ENCODE measurements at places on chromosomes 4 and X.

DNA sequence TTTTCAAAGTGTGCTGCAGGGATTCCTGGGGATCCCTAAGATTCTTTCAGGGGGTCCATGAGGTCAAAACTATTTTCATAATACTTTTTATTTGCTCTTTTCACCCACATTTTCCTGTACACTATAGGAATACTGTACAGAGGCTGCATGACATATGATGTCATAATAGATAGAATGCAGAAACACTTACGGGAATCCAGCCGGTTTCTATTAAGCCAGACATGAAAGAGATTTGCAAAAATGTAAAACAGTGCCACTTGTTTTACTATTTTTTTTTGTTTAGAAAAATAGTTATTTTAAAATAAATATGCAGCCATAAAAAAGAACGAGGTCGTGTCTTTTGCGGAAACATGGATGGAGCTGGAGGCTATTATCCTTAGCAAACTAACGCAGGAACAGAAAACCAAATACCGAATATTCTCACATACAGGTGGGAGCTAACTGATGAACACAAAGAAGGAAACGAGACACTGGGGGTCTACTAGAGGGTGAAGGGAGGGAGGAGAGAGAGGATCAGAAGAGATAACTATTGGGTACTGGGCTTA lies 5.0 kb downstream of the ZFX start:
- DNase-seq = no peak

DNA sequence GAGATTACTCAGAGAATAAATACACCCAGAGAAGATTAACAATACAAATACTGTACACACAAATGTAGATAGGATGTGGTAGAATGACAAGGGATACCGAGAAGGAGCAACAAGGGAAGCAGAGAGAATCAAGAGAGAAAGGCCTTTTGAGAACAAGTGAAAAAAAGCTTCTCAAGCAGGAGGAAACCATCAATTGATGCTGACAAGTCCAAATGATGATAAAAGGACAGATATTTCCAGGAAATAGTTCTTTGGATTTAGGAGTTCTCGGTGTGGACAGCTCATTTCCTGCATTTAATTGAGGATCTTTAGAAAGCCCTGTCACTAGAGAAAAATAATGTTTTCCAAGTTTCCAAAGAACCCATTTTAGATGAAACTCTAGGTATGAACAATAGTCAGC lies 48.1 kb downstream of the NPY5R start:
- DNase-seq = no peak

DNA sequence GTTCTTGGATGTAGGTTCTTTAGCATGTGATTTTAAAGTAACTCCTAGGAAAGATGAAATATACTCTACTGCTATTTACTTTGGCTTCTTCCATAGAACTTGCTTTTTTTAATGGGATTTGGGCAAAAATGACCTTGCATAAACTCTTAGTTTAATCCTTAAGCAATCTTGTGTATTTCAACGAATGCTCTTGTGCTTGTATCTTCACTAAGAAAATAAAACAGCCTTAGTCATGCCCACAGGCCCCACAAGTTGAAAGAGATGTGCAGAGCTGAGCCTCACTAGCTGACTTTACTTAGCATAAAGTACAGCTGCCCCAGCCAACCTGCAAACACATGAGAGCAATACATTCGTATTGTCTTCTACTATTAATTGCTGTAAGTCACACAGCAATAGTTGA lies 1609.2 kb downstream of the STIM2 start:
- no peak for DNase-seq

GRCh38 chr4:124396333-124396732 lies 316.2 kb downstream of the ANKRD50 start:
- no peak for DNase-seq

DNA sequence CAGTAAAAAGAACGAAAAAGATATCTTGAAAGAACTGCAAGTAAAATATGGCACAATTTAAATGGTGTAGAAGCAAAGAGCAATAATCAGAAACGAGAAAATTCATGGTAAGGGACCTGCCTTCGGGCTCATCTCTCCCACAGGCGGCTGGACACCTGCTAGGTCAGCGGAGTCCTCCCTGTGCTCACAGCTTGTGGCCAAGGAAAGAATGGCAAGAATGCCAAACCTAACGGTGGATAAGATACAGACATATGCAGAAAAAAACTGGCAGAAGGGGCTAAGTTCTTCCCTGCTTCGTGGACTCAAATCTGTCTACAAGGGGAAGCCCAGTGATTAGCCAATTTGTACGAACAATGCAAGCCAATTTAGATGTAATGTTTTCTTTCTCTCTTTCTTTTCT lies 152.1 kb upstream of the VCX start:
- DNase-seq = no peak

GRCh38 chr4:85658766-85659439 lies 184.0 kb downstream of the ARHGAP24 start:
- no peak for DNase-seq

DNA sequence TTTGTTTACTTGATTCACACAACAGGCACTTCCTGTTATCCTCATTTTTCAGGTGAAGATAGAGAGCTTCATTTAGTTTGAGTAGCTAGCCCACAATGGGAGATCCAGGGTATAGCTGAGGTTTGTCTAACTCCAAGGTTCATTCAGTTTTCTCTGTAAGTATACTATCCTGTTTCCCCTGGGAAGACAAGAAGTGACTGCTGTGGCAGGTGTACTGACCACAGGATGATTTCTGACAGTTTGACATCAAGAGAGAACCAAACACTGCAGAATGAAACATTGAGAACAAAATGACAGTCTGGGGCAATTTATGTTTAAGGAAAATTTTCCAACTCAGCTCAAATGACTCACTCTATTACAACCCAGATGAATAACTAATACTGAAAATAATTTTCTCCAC lies 958.0 kb downstream of the STPG2 start:
- no peak for DNase-seq

DNA sequence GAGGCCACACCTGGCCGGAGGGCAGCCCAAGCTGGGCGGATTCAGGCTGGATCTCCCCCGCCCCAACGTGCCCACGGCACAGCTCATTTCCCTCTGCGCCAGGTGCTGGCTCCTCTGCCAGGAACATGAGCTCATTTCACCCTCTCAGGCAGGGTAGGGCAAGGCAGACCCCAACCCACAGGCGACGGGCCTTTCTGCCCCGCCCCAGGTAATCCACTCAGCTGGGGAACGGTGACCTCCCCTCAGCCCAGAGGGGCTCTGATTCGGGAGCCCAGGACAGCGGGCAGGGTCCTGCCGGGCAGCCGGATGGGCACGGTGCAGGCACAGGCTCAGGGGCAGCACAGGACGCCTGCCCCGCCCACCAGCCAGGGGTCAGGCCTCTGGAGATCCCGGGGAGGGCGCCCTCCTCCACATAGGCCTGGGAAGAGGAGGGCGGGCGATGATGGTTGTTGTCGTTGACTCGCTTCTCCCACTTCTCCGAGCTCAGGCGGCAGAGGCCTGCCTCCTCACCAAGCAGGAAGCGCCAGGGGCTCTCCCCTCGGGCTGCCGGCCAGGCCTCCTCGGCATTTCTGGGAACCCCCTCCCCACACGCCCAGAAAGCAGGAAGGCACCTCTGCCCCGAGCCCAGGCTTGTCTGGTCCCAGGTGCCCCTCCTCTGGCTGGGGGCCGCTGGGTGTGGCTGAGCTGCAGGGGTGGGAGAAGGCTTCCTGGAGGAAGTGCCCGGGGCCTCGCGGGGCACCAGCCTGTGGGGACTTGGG lies 31.1 kb downstream of the TACC3 start:
- no peak for DNase-seq

DNA sequence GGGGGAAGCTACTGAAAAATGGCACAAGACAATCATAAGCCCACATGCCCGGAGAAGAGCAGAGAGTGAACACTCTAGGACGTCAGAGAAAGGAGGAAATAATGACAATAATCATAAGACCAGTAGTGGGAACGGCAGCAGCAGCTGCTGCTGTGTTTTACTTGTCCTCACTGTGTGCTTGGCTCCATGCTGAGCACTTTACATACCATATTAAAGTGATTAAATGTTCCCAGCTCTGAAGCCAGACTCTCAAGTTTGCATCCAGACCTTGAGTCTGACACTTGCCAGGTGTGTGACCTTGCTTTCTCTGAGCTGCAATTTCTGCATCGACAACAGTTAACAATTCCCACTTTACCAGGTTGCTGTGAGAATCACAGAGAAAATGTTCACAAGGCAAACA lies 255.4 kb downstream of the SPANXN1 start:
- DNase-seq = no peak

- no peak for DNase-seq
These were observed 104.5 kb downstream of the AMELX start for GRCh38 chrX:11397680-11398079.

- no peak for DNase-seq
These were observed 692 bp upstream of the SLC9A7 start for GRCh38 chrX:46759645-46759974.

- no peak for DNase-seq
These were observed 66.2 kb downstream of the MAGEA1 start for GRCh38 chrX:153245288-153245731.

GRCh38 chr4:38308728-38309311 lies 348.6 kb downstream of the PTTG2 start:
- DNase-seq = no peak

- no peak for DNase-seq
These were observed 552 bp downstream of the ZDHHC9 start for GRCh38 chrX:129843209-129843458.

GRCh38 chr4:101135371-101136010 lies 211.8 kb downstream of the PPP3CA start:
- no peak for DNase-seq

GRCh38 chrX:13253223-13253622 lies 66.6 kb downstream of the ATXN3L start:
- DNase-seq = no peak

- DNase-seq = no peak
These were observed 767.3 kb upstream of the TENM3 start for GRCh38 chr4:181475781-181476507.

DNA sequence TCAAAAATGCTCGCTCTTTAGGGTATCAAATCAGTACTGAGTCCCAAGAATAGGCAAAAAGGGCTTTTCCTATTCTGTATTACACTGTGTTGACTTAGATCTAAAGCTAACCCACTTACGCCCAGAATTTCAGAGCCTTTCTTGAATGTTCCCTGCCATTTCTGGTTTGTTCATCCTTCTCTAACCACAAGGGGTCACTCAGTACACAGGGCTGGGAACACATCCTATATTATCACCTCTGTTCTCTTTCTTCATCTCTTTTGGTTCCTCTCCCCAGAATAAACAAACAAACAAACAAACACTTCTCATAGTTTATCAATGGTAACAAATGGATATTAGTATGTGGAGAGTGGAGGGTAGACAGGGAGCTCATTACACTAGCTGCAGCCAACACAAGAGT lies 25.5 kb upstream of the MORC4 start:
- no peak for DNase-seq

DNA sequence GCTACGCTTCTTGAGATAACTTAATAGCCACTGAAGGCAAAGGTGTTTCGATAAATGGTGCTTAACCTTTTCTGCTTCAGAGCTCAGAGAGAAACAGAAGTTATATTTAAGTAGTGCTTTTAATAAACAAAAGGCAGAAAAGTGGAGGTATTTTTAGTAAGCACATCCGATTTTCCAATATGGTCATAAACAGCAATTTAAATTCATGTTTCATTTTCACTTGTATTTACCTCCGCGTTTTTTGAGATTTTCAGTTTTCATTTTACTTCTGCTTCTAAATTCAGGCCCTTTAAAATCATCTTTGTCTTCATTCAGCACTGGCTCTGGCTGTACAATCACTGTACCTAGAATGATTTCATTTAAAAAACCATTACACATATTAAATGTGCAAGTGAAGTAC lies 92.4 kb downstream of the ATRX start:
- no peak for DNase-seq

DNA sequence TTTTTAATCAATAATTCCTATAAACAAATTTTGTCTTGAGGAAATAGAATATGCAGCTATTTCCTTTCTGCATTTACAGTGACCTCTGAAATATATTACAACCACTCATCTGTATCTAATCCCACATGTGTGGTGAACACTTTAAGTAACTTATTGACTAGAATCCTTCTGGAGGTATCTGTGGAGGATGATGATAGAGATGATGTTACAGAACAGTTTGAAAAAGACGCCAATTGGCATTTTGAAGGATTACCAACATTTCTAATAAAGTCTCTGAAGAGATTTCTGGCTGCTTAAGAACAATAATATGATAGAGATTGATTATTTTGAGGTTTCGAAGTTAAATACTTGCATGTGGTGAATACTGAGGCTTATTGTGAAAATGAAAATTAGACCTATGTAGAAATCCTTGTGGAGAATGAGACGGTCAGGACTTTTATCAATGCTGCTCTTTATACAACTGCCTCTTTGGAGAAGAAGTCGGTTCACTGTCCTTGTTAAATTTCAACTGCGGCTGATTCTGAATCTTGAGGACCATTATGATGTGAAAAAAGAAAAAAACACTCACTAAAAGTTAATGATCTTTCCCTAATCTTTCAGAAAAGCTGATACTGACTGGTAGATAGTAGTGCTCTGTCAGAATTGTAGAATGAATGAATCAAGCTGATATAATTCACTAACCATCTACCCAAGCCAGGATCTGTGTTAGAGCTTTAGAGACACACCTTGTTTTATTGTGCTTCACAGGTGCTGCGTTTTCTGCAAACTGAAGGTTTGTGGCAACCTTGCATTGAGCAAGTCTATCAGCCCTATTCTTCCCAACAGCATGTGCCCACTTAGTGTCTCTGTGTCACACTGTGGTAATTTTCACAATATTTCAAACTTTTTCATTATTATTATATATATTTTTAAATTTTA lies 204.7 kb downstream of the SPRY1 start:
- no peak for DNase-seq

DNA sequence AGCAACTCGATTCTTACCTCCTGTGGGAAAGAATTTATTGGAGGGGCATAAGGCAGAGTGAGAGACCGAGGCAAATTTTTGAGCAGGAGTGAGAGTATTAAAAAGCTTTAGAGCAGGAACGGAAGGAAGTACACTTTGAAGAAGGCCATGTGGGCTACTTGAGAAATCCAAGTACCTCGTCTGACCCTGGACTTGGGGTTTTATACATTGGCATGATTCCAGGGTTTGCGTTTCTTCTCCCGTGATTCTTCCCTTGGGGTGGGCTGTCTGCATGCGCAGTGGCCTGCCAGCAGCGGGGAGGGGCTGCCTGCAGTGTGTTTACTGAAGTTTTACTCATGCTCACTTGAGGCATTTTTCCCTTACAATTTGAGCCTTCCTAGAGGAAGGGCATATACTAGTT lies 3.4 kb downstream of the GALNT7 start:
- DNase-seq = no peak

DNA sequence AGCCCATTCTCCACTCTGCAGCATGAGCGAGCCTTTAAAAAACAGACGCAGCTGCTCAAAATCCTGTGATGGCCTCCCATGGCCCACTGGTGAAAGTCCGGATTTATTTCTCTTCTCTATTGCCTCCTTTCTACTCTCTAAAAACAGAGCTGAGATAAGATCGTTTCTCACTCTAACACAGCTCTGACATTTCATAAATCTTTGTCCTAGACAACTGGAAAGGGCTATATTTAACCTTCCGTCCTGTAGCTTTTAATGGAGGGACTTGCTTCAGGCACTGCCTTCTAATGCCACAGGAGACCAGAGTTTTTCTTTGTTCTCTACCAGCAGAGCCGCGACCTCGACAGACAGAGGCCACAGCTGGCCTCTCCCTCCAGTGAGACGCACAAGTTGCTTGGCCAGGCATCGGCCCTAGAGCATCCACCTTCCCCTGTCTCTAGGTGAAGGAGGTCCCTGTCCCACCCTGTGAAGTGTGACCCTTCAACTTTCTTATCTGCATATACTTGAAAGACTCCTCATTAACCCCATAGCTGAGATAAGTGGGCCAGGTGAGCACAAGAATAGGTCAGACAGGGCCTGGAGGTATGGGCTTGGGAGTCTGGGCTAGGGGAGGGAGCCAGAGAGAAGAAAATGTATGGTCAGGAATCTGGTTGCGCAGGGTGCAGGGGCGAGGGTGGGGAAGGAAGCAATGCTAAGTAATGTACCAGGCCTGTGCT lies 50.0 kb downstream of the RTL5 start:
- DNase-seq = no peak
